ENCODE measurements at places on chromosomes 5 and 9.

- DNase-seq, result no peak
Observed at GRCh38 chr5:33322632-33323031, 118.1 kb upstream of the TARS1 start.

DNA sequence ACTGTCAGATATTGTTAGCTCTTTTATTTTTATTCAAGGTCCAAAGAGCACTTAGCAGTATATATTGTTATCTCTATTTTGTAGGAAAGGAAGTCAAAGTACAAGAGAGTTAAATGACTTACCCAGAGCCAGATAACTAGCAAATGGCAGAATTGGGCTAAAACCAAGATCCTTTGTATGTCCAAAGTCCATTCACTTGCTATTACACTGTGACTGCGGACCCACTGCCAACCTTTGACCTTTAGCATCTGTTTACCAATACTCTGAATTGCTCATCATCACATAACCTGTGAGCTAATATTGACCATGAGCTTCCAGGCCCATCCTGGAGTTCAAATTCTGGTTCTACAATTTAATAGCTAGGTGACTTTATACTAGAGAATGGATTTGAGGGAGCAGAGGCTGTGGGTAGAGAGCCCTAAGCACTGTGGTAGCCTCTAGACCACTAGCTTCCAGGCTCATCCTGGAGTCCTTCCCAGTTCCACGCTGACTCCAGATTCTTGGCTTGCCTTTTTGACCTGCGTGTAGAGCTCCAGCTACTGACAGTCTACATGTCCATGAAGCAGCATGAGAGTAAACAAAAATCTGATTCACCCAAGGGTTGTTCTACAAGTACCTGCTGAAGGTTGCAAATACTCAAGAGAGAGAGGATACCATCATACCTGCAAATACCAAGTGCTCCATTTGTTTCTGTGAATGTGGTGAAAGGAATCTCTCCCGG, 424.0 kb downstream of the SH3GL2 start:
- DNase-seq, result no peak

DNA sequence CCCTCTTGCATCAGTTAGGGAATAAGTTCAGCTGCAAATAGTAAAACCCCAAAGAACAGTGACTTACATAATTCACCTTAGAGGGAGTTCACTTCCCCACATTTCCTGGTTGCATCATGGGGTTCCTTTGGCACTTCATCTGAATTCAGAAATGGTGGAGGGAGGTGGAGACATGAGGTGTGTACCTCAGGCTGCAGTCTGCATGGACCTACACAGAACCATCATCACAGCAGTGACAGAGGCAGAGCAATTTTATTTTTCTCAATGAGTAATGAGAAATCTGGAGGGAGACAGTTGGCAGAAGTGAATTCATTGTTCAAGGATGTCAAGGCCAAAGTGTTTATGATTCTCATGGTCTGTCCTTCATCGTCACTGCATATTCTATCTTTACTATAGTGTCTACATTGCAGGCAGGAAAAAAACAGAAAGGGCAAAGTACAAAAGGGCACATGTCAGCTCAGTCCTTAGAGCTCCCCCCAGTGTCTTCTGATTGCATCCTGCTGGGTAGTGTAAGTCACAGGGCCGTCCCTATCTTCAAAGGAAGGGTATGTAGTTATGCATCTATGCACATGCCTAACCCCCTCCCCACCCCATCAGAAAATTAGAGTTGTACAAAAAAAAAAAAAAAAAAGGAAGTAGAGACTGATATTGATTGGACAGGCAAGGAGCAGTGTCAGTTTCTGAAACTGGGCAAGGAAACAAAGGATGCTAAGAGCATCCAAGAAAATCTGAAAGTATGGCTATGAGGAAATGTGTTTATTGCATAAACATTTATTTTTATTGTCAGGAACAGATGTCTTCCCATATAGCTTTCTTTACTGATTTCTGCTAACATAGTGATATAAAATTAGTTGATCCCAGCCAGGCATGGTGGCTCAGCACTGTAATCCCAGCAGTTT, 132.7 kb upstream of the APC start:
- peak; percentile 11 for DNase-seq

GRCh38 chr5:138745268-138745667, 8.0 kb upstream of the CTNNA1 start:
- DNase-seq, result no peak

DNA sequence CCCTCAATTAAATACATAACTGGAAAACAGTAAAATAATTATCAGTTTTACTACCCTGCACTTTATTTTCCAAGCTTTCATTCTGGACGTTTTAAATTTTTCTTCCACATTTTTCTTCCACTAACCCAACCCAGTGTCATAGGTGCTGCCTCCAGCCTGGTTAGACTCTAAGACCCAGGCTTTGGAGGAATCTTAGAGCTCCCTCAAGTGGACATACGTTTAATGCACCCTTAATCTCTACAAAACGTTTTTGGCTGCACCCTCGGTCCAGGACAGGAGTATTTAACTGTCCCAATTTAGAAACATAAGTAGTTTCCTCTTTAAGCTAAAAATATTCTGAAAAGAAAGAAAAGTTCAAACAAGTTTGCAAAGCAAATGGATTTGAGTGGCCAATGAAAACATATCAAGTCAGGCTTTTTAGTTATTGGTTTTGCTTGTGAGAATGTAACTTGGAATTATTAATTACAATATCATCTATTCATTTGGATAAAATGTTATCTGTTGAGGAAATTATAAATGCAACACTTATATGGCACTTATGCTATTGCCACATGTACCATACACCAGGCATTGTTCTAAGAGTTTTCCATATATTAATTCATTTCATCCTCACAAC, 38.9 kb downstream of the CDH6 start:
- peak; percentile 36 for DNase-seq

DNA sequence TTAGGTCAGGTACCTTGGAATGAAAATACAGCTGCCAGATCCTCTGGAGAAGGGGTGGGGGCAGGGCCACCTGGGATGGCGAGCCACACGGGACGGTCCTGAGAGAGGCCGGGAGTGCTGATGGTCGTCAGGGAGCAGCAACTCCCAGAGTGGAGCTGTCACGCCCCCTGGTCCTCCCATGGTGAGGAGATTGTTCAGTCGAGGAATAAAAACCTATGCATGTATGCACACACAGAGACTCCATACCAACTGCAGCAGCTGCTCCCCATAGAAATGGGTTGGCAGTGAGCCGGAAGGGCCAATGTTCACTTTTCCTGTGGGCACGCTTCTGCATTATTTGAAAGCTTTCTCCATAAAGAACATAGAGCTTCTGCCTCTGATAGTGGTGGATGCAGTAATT, 45.2 kb upstream of the SEMA4D start:
- no peak for DNase-seq

DNA sequence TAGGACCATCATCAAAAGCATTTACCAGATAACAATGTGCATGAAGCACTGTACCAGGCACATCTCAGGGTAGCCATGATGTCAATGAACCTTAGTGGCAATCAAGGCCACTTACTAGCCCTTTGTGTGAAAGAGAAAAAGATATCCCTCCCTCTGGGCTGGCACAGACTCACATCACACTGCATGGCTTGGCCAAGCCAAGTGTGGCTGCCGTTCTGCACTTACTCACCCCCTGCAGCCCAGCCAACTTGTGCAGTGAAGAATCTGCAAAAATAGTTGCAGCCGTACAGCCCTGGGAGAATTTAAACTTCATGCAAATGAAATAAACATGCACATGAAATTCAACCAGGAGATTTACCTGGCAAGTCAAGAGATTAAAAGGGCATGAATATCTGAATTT, 333.5 kb downstream of the DEPDC1B start:
- DNase-seq, result no peak

GRCh38 chr5:139835656-139836055, 40.0 kb downstream of the PSD2 start:
- no peak for DNase-seq

DNA sequence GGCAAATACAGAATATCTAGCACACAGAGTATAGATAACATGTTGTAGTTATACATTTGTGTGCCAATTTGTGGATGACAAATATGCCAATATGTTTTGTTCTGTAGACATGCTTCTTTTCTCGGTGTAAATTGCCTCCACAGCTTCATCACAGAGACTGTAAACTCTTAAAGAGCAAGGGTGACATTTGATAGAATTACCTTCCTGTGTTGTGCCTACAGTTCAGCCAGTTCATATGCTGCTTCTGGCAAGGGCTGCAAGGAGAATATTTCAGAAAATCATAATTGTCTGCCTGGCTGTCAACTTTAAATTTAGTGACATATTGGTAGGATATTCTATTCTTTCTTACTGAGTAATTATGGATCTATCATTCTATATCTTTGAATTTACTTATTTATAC, 155.1 kb downstream of the MAT2B start:
- no peak for DNase-seq

DNA sequence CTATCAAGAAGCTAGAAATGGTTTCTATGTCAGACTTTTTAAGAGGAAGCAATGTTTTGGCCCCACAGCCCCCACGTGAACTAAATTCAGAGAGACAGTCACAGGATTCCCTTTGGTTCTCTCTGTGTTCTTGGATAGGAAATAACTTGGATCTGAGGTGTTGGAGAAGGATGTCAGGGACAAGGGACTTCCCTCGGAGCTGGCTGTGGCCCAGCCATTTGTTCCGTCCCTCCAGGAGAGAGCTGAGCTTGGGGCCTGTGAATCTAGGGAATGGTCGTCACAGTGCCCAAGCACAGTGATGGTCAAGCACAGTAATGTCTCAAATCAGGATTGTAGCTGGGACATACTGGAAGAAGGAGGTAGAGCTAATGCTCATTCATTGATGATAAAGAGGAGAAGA, 2.0 kb downstream of the C7 start:
- no peak for DNase-seq

GRCh38 chr5:3092664-3093063, 341.2 kb upstream of the IRX2 start:
- no peak for DNase-seq

GRCh38 chr9:115341426-115341825, 223.5 kb upstream of the TNC start:
- no peak for DNase-seq

DNA sequence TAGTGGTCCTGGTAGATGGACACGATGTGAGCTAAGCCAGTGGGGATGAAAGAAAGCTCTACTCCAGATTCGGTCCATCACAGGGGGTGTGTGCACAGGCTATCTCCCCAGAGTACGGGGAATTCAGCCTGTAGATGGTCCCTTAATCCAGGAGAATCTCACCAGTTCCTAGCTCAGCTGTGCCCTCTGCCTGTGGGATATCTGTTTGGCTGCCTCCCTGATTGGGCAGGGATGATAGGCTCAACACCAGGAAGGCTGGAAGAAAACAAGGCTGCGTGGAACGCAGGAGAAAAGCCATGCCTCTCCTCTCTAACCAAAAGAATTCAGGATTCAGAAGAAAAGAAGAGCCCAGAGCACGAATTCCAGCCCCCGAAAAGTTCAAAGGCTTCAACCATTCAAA, 40.9 kb downstream of the VLDLR start:
- DNase-seq, result peak; percentile 22

DNA sequence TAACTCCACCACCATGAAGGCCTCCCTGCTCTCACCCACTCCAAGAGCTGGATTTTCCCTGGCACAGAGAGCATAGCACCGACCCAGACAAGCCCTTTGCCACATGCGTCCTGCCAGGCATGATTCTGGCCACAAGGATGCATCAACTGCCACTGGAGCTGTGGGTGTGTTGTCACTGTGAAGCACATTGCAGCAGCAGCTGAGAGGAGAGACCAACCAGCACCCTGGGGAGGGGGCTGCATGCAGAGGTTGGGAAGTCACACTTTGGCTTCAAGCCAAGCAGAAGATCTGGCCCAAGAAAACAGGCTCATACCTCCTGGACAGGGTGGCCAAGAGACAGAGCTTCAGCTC, 22.6 kb upstream of the PTGES start:
- no peak for DNase-seq

DNA sequence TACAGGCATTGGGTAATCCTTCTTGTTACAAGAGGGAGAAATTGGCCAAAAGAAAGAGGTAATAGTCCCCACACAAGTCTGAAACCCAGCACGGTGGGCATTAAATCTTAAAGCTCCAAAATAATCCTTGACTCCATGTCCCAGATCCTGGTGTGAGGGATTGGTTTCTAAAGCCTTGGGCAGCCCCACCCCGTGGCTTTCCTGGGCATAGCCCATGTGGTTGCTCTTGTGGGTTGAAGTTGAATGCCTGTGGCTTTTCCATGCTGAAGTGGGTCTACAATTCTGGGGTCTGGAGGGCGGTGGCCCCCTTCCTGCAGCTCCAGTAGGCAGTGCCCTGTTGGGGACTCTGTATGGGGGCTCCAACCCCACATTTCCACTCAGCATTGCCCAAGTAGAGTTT, 91.8 kb upstream of the LARP1 start:
- no peak for DNase-seq

- no peak for DNase-seq
Observed at GRCh38 chr5:60248901-60249300, 355.4 kb upstream of the PDE4D start.

GRCh38 chr9:24036459-24036858, 210.4 kb upstream of the ELAVL2 start:
- no peak for DNase-seq

DNA sequence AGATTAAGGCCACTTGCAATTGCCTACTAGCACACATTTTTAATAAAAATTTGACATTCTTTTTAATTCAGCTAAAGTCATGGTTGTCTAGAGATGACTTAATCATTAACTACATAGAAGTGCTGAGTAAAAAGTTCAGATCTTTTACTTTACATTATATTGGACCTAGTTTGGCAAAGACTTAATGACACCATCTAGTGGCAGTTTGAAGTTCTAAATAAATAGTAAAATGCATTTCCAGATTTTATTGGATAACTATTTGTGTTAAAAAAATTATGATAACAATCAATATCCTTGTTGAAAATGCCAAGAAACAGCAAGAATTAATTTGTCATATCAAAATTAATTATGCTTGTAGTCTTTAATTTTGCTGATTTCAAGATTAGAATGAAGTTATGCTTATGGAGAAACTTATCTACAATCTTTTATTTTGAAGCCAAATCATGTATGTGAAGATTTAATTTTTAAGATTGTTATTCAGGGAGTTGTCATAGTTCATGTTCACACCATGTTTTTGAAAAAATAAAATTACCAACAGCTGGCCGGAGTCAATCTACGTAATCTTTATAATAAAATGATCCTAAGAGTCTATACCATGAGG, 69.6 kb upstream of the PJA2 start:
- DNase-seq, result peak; percentile 27

GRCh38 chr5:140631036-140631417, 1.9 kb downstream of the CD14 start:
- DNase-seq, result no peak

DNA sequence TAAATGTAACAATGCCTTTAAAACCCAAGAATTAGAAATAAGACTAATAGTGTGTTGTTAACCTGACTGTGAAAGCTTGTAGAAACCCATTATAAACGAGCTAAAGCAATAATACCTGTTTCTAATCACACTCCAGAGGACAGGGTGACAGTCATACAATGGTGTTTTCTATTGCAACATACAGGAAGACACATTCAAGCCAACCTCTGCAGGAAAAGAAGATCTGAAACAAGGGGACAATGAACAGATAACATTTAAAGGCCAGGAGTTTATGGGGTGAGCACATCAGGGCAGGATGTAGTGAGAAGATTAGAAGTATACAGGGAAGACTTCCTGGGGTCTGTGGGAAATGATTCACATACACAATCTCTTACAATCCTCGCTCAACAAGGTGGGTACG, 13.8 kb downstream of the BARHL1 start:
- no peak for DNase-seq

- peak; percentile 99 for DNase-seq
Observed at GRCh38 chr9:107750741-107751566, 261.4 kb upstream of the KLF4 start.

- no peak for DNase-seq
Observed at GRCh38 chr5:462051-462481, 19.1 kb downstream of the EXOC3 start.

All from fibroblast of villous mesenchyme (primary cell).